ENCODE measurements at places on chromosomes 4 and X.

- no peak for DNase-seq
Measured at GRCh38 chr4:139920486-139921002, 233.4 kb downstream of the MAML3 start.

- DNase-seq: no peak
Measured at GRCh38 chr4:159205466-159205865, 102.6 kb downstream of the RAPGEF2 start.

DNA sequence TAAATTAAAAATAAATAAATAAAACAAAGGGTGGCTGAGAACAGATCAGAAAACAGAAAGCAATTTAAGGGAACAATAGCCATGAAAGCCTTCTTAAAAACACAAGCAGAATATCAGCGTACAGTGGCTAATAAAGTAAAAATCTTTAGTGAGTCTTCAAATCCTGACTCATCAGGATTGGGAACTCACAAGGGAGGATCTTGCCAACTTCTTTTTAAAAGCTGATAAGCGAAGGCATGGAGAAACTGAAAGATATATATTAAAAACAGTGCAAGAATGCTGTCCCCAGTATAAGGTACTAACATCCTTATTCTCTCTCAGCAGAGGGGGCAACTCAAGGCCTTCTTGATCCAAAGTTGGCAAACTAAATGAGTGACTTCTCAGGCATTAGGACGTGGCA, 180.1 kb downstream of the DHX15 start:
- DNase-seq: no peak

GRCh38 chr4:113973345-113973744, 6.1 kb downstream of the ARSJ start:
- DNase-seq: no peak

- no peak for DNase-seq
Measured at GRCh38 chrX:18789916-18790315, 82.5 kb downstream of the PPEF1 start.
